Natural killer cell treated with Interleukin-12 subunit alpha and Interleukin-12 subunit beta and Interleukin-15 and Interleukin-18, amount 100 ng/mL, for 72 hours (primary cell): ENCODE measurements at places on chromosomes 6 and 20.

DNA sequence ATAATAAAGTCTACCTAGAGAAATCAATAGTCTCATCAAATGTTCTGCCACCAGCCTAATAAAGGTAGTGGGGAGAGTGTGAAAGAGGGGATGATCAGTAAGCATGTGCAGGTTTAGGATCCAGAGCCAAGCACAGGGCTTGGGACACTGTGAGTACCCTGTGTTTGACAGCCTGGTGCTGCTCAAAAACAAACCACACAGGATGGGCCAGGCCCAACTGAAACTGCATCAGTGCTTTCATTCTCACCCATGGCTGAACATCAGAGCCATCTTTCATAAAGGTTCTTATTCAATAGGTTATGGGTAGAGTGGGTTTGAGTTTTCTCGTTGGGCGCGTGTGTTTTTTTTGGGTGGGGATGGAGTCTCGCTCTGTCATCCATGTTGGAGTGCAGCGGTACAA lies 87.3 kb upstream of the NHSL1 start:
- DNase-seq: no peak
- no peak overlapping the region for H3K4me3 ChIP-seq
- H3K36me3 ChIP-seq: no peaks in the 10 kb centered on the region

DNA sequence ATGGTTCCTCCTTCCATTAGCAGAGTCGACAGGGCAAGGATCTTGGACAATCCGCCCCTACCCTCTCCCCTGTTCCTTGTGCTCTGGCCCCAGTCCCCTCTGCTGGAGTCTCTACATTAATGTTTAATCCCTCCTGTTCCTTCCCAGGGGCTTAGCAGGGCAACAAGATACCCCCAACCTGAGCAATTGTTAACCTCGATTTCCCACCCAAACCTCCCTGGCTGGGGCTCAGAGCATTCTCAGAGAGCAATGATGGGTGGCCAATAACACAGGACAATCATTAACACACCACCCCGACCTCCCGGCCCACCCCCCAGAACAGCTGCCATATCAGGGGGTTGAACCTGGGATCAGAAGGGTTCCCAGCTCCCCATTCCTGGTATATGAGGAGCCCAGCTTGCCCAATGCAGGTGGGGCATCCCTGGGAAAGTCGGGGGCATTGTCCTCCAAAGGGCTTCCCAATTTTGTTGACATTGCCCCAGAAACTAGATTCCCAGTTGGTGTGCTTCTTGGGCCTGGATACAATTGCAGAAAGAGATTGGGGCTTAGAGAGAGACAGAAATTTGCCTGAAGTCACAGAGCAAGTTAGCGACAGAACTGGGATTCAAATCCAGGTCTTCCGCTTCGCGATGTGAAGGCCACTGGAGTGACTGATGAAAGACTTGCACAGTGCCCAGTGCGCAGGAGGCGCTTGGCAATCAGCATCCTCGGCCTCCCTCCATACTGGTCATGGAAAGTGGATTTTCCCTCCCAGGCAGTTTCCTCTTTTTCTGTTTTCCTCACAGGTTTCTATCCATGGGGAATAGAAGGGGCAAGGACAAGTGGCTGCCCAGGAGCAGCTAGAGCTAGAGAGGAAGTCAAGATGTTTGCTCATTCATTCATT lies 59.6 kb upstream of the TTPAL start:
- no peaks in the 10 kb centered on the region for H3K4me1 ChIP-seq
- H3K4me3 ChIP-seq: no peak overlapping the region
- peak; percentile 26 for DNase-seq
- H3K27me3 ChIP-seq: peaks cover 20% of the 10 kb centered on the region
- H3K27ac ChIP-seq: no peak overlapping the region

GRCh38 chr20:16803965-16804792 lies 56.0 kb downstream of the OTOR start:
- DNase-seq: no peak
- H3K27ac ChIP-seq: no peak overlapping the region
- peaks cover 53% of the 10 kb centered on the region for H3K27me3 ChIP-seq
- H3K4me1 ChIP-seq: no peaks in the 10 kb centered on the region

DNA sequence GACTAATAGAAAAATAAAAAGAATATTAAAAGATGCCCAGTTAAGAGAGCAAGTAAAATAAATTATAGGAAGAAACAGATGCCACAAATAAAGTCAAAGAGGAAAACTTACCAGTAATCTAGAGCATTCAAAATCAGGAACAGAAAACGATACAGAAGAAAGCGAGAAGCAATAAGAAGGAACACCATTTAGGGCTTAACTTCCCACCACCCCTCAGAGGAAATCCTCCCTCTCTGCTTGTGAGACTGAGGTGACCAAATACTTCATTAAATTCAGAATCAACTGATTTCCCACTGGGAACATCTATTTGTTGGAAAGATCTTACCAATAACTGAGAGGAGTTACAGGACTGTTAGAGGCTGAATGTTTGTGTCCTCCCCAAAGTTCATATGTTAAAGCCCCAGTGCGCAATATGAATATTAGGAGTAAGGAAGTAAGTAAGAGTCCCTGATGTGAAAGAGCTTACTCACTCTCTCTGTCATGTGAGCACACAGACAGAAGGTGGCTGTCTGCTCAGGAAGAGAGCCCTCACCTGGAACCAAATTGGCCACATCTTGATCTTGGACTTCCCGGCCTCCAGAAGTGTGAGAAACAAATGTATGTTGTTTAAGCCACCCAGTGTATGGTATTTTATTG lies 19.5 kb downstream of the KATNA1 start:
- H3K27me3 ChIP-seq: no peaks in the 10 kb centered on the region
- DNase-seq: no peak
- H3K27ac ChIP-seq: peak overlapping the region; percentile 30

GRCh38 chr20:58619864-58620431 lies 31.1 kb upstream of the STX16 start:
- no peak overlapping the region for H3K4me3 ChIP-seq
- peaks cover 8% of the 10 kb centered on the region for H3K27me3 ChIP-seq
- DNase-seq: no peak
- no peak overlapping the region for H3K27ac ChIP-seq
- no peaks in the 10 kb centered on the region for H3K36me3 ChIP-seq

- no peak for DNase-seq
- H3K4me1 ChIP-seq: no peaks in the 10 kb centered on the region
- peak overlapping the region; percentile 43 for H3K27ac ChIP-seq
- peaks cover 6% of the 10 kb centered on the region for H3K36me3 ChIP-seq
Measured at GRCh38 chr20:13717631-13718044, 67.1 kb downstream of the ESF1 start.

GRCh38 chr6:168439794-168440450 lies 1.1 kb upstream of the SMOC2 start:
- no peaks in the 10 kb centered on the region for H3K4me1 ChIP-seq
- H3K27ac ChIP-seq: no peak overlapping the region
- H3K27me3 ChIP-seq: peaks cover 56% of the 10 kb centered on the region
- no peaks in the 10 kb centered on the region for H3K36me3 ChIP-seq

DNA sequence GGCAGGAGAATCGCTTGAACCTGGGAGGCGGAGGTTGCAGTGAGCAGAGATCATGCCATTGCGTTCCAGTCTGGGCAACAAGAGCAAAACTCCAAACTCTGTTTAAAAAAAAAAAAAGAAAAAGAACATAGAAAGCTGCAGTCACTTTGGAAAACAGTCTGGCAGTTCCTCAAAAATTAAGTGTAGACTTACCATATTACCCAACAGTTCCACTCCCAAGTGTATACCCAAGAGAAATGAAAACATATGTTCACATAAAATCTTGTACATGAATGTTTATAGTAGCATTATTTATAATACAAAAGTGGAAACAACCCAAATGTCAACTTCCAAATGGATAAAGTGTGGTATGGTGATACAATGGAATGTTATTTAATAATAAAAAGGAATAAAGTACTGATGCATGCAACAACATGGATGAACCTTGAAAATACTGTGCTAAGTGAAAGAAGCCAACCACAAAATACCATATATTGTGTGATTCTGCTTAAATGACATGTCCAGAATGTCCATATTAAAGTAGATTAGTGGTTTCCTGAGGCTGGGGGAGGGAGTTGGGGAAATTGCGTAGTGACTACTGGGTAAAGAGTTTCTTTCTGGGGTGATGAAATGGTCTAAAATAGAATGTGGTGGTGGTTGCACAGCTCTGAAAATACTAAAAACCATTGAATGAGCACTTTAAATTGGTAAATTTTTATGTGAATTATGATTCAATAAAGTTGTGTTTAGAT lies 62.9 kb downstream of the SUN5 start:
- H3K4me3 ChIP-seq: no peak overlapping the region
- no peaks in the 10 kb centered on the region for H3K27me3 ChIP-seq
- H3K4me1 ChIP-seq: no peaks in the 10 kb centered on the region
- no peaks in the 10 kb centered on the region for H3K36me3 ChIP-seq
- no peak overlapping the region for H3K27ac ChIP-seq

DNA sequence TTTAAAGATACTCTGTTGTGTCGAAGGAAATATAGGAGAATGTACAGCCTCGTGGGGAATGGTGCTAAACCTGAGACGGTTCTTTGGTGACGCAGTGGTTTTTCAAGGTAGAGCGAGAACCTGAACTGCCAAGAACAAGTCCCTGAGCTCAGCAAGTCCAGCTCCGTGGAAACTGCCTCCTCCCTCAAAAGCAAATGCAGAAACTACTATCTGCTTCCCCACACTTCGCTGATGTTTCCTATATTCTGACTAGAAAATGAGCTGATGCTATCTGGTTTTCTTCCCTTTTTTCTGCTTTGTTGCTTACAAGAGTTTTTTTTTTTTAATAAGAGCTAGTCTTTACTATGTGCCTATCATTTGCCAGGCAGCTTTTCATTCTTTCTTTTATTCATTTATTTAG lies 85.3 kb upstream of the LY86 start:
- H3K27ac ChIP-seq: no peak overlapping the region
- DNase-seq: no peak
- no peaks in the 10 kb centered on the region for H3K36me3 ChIP-seq
- H3K4me3 ChIP-seq: no peak overlapping the region
- H3K27me3 ChIP-seq: peaks cover 26% of the 10 kb centered on the region
